ENCODE measurements at places on chromosomes 13 and 19. TPM values are rescaled to one million over a fixed set of nuclear protein-coding genes. Genes with fewer than 3 reads are reported as not detected.
A peak's percentile ranks its signal among the peaks of the same experiment; 100 is the strongest.

GNA15 gene
- total RNA-seq: 0.59 TPM

GRCh38 chr13:43122791-43123190, 99.4 kb downstream of the DNAJC15 start:
- no peaks in the 10 kb centered on the region for H3K27me3 ChIP-seq
- H3K36me3 ChIP-seq: no peaks in the 10 kb centered on the region
- peaks cover 19% of the 10 kb centered on the region for H3K4me1 ChIP-seq
- H3K27ac ChIP-seq: no peak overlapping the region
- DNase-seq: peak; percentile 53

APLP1 gene
- 32.1 TPM for total RNA-seq

DNA sequence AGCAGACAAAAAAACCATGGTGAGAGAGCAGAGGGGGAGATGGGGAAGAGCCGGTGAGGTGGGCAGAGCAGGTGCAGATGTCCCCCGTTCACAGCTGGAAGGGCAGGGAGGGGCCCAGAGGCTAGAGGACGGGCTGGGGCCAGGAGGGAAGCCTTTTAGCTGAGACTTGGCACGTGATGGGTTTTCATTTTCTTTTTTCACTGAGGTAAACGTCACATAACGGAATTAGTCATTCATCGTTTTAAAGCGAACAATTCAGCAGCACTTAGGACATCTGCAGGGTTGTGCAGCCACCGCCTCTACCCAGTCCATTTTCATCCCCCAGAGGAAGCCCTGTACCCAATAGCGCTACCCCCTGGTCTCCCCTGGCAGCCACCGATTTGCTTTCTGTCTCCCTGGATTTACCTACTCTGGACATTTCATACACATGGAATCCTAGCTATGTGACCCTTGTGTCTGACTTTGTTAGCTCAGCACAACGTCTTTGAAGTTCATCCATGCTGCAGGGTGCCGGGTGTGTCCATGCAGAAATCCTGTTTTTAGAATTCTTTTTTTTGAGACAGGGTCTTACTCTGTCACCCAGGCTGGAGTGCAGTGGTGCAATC, 16.0 kb upstream of the EMC10 start:
- H3K4me3 ChIP-seq: no peak overlapping the region
- peaks cover 9% of the 10 kb centered on the region for H3K4me1 ChIP-seq
- H3K27me3 ChIP-seq: no peaks in the 10 kb centered on the region
- no peaks in the 10 kb centered on the region for H3K36me3 ChIP-seq
- DNase-seq: no peak

DNA sequence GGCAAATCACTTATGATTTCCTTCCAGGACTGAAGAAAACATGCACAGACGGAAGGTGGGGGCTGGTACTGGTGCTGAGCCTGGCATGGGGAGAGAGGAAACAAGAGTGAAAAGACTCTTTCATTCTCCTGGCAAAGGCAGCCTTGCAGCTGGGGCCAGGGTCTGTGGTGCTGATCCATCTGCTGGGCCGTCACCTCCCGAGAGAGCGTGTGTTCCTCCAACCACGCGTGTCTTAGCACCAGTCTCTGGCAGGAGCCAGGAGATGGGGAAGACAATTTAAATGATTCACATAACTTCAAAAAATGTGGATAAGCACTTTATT, 23.9 kb upstream of the SPART start:
- H3K27me3 ChIP-seq: no peaks in the 10 kb centered on the region
- peaks cover 10% of the 10 kb centered on the region for H3K4me1 ChIP-seq
- H3K4me3 ChIP-seq: no peak overlapping the region
- H3K27ac ChIP-seq: peak overlapping the region; percentile 55
- no peaks in the 10 kb centered on the region for H3K36me3 ChIP-seq

GRCh38 chr13:104408733-104409132, 1342.5 kb upstream of the SLC10A2 start:
- H3K36me3 ChIP-seq: no peaks in the 10 kb centered on the region
- no peaks in the 10 kb centered on the region for H3K27me3 ChIP-seq
- no peak overlapping the region for H3K4me3 ChIP-seq
- H3K4me1 ChIP-seq: no peaks in the 10 kb centered on the region

DNA sequence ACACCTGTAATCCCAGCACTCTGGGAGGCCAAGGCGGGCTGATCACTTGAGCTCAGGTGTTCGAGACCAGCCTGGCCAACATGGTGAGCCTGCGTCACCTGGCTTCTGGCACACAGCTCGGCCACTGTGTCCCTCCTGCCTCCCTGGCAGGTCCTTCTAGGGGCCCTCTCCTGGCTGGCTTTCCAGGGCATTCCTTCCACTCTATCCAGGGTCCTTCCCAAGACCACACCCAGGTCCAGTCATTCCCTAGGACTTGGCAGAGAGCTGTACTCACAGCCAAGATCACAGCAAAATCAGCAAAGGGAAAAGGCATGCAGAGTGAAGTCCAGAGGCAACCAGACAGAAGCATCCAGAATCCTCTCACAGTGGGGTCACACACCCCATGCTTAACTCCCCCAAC, 9.7 kb upstream of the HSH2D start:
- H3K4me1 ChIP-seq: no peaks in the 10 kb centered on the region
- H3K27me3 ChIP-seq: no peaks in the 10 kb centered on the region
- no peak for DNase-seq
- H3K27ac ChIP-seq: no peak overlapping the region
- H3K36me3 ChIP-seq: peaks cover 37% of the 10 kb centered on the region

DNA sequence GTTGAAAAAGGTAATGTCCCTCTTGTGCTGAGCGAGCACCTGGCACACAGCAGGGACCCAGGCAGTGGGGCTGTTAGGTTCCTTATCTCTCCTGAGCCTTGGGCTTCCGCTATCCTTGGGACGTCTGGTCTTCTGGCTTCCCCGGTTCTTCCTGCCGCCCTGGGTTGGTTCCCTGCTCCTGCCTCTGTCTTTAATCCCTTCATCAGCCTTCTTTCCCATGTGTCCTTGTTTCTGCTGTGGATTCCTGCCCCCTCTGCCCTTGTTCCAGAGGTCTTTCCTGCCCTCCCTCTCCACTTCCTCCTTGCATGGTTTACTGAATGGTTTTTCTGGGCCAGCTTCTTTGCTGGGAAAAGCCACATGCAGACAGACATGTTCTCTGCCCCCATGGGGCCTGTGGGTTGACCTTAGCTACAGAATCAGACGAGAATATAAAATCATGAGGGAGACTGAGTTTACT, 2.6 kb downstream of the EPN1 start:
- DNase-seq: no peak
- H3K27ac ChIP-seq: no peak overlapping the region
- peaks cover 11% of the 10 kb centered on the region for H3K36me3 ChIP-seq
- H3K27me3 ChIP-seq: no peaks in the 10 kb centered on the region
- no peak overlapping the region for H3K4me3 ChIP-seq

PINLYP gene
- total RNA-seq: 2.7 TPM

DNA sequence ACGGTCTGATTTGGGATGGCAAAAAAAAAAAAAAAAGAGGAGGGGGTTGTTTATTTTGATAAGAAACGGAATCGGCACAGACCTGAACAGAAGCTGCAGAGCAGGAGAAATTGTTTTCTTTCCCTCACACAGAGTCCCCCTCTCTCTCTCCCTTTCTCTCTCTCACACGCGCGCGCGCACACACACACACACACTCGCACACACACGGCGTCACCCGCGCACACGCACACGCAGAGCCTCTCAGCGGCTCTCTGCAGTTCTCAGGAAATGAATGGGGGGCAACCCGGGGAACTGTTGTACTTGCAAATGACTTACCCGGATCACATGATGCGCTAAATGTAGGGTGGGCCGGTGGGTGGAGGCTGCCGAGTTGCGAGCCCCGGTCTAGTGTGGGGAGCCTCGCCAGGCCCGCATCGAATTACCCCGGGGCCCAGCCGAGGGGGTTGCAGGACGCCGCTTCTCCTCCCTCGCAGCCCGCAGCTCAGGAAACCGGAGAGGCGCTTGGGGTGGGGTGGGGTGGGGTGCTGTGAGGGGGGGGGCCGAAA, 475 bp downstream of the KLF12 start:
- peak overlapping the region; percentile 99 for H3K4me3 ChIP-seq
- peaks cover 6% of the 10 kb centered on the region for H3K4me1 ChIP-seq
- no peaks in the 10 kb centered on the region for H3K27me3 ChIP-seq
- peak overlapping the region; percentile 97 for H3K27ac ChIP-seq

DNA sequence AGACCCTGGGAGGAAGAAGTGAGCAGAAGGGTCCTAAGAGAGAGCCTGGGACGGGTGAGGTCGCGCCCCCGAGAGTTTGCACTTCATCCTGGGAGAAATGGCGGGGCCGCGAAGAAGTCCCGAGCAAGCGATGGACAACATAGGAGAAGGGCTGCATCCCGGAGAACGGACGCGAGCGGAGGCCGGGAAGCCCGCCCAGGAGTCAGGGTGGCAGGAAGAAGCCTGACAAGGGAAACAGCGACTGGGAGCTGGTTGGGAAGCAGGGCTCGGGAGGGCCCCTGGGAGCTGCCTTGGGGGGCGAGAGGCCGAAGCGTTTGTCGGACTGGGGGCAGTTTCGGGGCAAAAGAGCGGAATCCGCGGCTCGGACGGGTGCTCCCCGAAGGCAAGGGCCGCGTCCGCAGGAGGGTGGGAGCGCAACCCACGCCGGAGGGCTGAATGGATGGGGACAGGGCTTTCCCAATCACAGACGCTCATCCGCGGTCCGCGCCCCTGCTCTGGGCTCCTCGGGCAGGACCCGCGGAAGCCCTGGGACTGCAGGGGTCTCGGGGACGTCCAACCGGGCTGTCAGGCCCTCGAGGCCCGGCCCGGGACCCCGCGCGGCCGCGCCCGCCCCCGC, 469 bp downstream of the ABHD17A start:
- H3K36me3 ChIP-seq: no peaks in the 10 kb centered on the region
- no peak for DNase-seq
- H3K27ac ChIP-seq: no peak overlapping the region
- no peaks in the 10 kb centered on the region for H3K27me3 ChIP-seq
- peaks cover 8% of the 10 kb centered on the region for H3K4me1 ChIP-seq

- no peak for DNase-seq
- no peaks in the 10 kb centered on the region for H3K36me3 ChIP-seq
- no peaks in the 10 kb centered on the region for H3K4me1 ChIP-seq
- H3K4me3 ChIP-seq: no peak overlapping the region
Measured at GRCh38 chr19:29532956-29533355, 7.2 kb downstream of the VSTM2B start.

DNA sequence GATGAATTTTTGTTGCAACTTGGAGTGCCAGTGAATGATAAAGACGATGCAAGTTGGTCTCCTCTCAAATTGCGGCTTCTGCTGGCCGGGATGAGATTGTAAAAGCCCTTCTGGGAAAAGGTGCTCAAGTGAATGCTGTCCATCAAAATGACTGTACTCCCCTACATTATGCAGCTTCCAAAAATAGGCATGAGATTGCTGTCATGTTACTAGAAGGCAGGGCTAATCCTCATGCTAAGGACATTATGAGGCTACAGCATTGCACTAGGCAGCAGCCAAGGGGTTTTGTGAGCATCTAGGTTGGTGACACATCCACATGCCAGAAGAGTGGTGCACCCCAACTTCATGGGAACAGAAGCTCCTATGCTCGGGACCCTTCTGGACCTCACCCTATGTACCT, 22.2 kb upstream of the KLF5 start:
- no peak overlapping the region for H3K27ac ChIP-seq
- H3K4me3 ChIP-seq: no peak overlapping the region
- no peak for DNase-seq
- H3K27me3 ChIP-seq: no peaks in the 10 kb centered on the region

ZNF441 gene
- total RNA-seq: 6.2 TPM

- DNase-seq: no peak
- no peaks in the 10 kb centered on the region for H3K27me3 ChIP-seq
- no peak overlapping the region for H3K27ac ChIP-seq
- H3K36me3 ChIP-seq: peaks cover 6% of the 10 kb centered on the region
- H3K4me1 ChIP-seq: peaks cover 8% of the 10 kb centered on the region
Measured at GRCh38 chr19:3664879-3665642, 35.2 kb downstream of the PIP5K1C start.

DNA sequence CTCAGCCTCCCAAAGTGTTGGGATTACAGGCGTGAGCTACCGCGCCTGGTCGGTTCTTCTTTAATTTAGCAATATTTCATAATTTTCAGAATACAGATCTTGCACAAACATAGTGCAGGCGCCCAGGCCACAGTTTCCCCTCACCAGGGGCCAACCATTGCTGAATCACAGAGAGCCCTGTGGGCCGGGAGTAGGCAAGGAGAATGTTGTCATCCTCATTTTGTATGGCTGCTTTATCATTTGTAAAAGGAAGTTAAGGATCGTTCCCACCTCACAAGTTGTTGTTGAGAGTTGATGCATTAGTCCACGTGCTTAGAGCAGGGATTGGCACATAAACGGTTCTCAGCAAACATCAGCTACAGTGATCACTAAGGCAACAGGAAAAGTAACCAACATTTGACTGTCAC, 30.2 kb downstream of the MEIS3 start:
- peaks cover 4% of the 10 kb centered on the region for H3K27me3 ChIP-seq
- no peak for DNase-seq
- no peak overlapping the region for H3K4me3 ChIP-seq
- no peaks in the 10 kb centered on the region for H3K4me1 ChIP-seq
- no peaks in the 10 kb centered on the region for H3K36me3 ChIP-seq
- H3K27ac ChIP-seq: no peak overlapping the region

GRCh38 chr13:113917096-113917495, 53.2 kb upstream of the GAS6 start:
- no peaks in the 10 kb centered on the region for H3K27me3 ChIP-seq
- H3K4me1 ChIP-seq: no peaks in the 10 kb centered on the region
- H3K4me3 ChIP-seq: no peak overlapping the region
- H3K27ac ChIP-seq: no peak overlapping the region

KLK4 gene
- total RNA-seq: 0.48 TPM

Data from SJCRH30 (cell line).